ENCODE measurements at places on chromosomes 2 and 18.
A peak's percentile ranks its signal among the peaks of the same experiment; 100 is the strongest.

DNA sequence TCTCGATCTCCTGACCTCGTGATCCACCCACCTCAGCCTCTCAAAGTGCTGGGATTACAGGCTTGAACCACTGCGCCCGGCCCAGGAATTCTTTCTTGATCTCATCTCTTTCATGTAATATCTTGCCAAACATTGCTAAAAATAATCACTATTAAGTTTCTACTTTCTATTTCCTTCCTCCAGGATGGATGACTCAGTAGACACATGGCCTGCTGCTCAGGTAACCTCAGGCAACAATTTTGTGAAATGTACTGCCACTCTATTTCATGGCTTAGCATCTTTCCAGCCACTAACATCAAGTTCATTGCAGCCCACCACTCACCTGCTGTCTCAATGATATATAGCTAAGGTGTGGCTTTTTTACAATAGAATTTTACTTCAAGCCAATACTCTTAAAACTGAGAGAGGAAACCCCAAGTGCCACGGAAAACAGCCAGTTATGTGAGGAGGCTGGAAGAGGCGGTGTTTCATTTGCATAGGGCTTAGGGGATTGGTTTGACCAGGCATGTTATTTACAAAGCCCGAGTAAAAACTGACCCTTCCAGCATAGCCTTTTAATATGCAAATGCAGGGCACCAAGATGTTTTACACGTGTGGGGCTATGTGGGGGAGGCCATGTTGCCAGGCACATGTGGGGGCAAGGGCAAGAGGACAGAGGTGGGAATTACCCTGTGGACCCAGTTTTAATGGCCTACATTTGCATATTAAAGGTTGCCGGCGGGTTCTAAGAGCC lies 11.3 kb upstream of the SUMO1 start:
- DNase-seq, result peak; percentile 65

DNA sequence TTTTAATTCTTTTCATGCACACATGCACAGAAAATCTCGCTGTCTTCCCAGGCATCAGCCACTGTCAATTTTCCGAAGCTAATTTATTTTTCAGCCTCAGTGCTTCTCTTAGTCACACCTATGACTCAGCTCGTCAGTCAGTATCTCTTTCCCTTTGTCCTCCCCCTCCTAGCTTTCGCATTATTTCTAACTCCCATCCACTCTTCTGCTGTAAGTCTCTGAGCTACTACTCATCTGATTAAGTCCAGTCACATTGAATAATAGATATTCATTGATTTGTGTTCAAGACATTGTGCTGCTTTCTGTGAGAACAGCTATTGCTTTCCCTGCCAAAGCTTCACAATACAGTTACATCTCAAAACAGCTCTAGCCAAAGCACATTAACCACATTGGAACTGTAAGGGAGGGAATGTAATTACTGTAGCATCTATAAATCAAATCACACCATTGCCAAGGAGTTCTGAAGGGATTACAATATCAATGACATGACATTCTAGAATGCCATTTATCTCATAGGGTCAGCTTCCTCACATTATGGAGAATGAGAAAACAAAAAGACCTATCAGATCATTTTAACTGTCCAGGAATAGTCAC lies 89.4 kb downstream of the SCN3A start:
- DNase-seq, result peak; percentile 74

DNA sequence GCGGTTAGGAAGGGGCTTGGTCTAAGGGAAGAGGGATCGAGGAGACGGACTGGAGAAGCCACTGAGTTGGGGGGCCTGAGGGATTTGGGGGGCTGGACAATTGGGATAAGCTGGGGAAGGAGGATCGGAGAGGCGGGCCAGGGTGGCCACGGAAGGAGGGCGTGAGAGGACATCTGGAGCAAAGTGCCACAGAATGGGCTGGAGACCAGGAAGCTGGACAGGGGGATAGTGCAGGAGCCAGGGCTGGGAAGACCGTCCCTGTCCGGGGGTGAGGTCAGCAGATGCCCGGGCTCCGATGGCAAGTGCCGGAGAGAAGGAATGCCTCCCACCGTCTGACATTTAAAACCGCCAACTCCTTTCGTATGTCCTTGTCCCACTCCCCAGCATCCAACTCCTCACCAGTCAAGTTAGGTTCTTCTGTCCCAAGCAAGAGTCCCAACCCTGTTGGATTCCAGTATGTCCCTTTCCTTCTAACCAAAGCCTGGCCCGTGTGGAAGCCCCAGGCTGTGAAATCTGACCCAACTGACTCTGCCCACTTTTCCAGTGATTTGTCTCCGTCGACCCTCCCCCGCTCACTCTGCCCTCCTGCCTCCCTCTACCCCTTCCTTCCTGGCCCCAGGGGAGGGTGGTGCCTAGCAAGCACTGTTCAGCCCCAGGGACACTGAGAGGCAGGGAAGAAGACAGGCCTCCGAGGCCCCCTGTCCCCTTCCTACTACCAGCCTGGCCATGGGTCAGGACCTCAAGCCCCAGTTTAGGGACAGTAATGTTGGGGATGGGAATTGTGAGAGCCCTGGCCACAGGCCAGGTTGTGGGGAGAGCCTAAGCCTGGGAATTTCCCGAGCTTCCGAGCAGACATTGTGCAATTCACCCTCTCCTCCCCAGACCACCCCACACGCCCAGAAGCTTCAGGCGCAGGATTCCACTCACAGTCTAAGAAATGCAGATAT lies 31.5 kb upstream of the TMBIM1 start:
- DNase-seq, result no peak

GRCh38 chr18:78080081-78080480 lies 830.4 kb downstream of the GALR1 start:
- no peak for DNase-seq

GRCh38 chr2:150689590-150689989 lies 202.1 kb upstream of the RND3 start:
- no peak for DNase-seq

GRCh38 chr2:188089901-188090300 lies 201.8 kb upstream of the GULP1 start:
- DNase-seq, result no peak

DNA sequence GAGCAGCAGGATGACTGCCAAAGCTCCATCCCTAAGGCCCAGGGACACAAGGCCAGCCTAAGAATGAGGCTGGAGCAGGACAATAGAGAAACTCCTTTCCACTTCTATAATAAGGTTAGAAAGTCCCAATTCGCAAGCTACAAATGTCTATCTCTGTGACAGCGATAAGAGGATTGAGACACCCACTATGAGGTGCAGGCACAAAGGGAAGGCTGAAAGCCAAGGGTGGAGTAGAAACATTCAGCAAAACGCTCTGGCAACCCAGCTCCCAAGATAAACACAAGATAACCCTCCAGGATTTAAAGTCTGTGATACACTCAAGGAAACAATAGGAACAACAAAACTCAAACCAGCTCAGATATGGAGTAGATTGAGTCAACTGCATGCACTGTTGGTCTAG lies 418.0 kb upstream of the UBE2E3 start:
- DNase-seq, result no peak

DNA sequence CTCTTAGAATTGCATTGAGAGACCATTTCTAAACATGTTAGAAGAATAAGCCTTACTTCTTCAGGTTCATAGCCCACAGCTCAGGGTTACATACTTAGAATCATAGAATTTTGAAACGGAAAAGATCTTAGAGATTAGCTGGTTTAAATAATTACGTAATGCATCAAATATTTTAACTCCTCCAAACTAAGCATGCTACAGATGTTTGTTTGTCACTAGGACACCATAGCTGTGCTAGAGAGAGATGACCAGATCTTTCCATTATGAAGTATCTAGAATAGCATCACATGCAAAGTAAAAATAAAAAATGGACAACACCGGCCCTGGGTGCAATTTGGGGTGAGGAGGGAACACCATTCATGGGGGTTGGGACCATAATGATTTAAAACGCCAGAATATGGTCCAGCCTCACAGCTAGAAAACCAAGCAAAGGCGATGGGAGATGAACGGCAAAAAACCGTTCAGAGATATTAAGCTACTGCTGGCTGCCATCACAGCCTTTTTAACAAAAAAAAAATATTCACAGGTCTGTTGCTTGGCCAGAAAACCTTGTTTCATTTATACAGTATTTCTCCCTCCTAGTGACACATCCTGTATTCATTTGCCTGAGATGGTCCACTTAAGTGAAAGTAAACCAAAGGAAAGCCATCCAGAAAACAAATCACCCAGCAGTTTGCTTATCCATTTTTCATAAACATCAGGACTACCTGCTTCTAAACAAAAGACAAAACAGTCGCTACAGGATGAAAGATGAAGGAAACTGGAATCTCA lies 94.2 kb downstream of the EPHA4 start:
- no peak for DNase-seq

- DNase-seq, result peak; percentile 63
Measured at GRCh38 chr2:234324116-234324515, 172.8 kb downstream of the ARL4C start.

- peak; percentile 13 for DNase-seq
Measured at GRCh38 chr2:211800001-211800400, 738.6 kb downstream of the ERBB4 start.

- no peak for DNase-seq
Measured at GRCh38 chr18:2845172-2845571, 1.6 kb upstream of the EMILIN2 start.

DNA sequence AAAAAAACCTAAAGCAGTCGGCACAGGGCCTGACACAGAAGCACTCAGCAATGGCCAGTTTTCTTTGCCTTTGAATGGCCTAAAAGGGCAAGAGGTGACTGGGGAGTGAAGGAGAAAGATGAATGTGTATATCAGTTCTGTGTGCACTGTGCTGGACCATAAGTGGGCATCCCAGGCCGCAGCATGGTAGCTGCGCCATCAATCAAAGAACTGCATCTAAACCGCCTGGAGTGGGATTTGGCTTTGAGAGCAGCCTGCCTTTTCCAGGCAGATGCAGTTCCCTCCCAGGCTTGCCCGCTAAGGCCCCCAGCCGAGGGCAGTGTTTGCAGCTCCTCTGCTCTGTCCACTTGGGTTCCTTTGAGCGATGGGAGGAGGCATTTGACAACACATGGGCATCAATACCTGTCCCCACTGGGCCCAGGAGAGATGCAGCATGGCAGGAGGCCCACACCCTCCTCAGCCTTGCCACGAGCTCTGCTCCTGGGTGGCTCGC lies 144.1 kb downstream of the FAM210A start:
- DNase-seq, result no peak

DNA sequence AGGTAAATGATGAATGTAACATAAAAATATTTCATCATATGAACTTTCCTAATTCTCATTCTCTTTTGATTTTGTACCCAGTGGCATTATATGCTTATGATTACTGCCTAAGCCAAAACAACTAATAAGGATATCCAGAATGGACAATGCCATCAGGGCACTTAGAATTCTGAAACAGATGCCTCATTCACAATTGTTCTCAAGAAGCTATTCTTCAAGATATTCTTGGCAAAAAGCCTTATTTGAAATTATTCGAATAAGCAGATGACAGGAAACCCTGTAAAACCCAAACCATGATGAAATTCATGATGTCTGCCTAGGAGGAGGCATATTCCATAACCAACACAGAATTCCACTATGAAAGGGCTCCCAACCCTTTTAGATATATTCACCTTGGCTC lies 353.2 kb upstream of the TRIB2 start:
- DNase-seq, result no peak

GRCh38 chr18:52288403-52289004 lies 51.5 kb upstream of the DCC start:
- no peak for DNase-seq

GRCh38 chr2:172586245-172586891 lies 30.5 kb downstream of the PDK1 start:
- DNase-seq, result no peak

All from putamen (tissue), 1 donor.